ENCODE measurements at places on chromosomes 2 and 18. TPM values are rescaled to one million over a fixed set of nuclear protein-coding genes. Genes with fewer than 3 reads are reported as not detected.

The MREG gene
- 19.4 TPM for polyA plus RNA-seq

DNA sequence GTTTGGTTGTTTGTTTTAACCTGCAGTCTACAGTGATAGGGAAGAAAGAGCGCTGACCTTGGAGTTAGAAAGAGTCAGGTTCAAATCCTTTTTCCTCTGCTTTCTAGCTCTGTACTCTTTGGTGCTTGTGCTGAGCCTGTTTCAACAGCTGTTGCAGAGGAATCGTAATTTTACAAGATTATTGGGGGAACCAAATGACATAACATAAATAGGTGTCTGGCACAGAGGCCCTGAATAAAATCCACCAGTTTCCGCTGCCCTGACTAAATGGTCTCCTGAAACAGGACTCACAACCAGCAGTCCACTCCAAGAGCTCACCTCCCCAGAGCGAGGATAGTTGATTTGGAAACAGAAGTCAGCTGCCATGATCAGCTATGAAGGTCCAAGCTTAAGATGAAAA is 125.0 kb upstream of the CDC42EP3 start:
- no peaks in the 10 kb centered on the region for H3K36me3 ChIP-seq
- DNase-seq, result no peak
- H3K4me1 ChIP-seq, result no peaks in the 10 kb centered on the region
- no peaks in the 10 kb centered on the region for H3K27me3 ChIP-seq
- no peak overlapping the region for H3K4me3 ChIP-seq

GRCh38 chr2:16026816-16027501 is 86.6 kb downstream of the MYCN start:
- no peak overlapping the region for H3K4me3 ChIP-seq
- no peaks in the 10 kb centered on the region for H3K36me3 ChIP-seq
- H3K4me1 ChIP-seq, result peaks cover 38% of the 10 kb centered on the region
- no peak overlapping the region for H3K27ac ChIP-seq

The USP40 gene
- 4.0 TPM for polyA plus RNA-seq

- H3K27me3 ChIP-seq, result peaks cover 72% of the 10 kb centered on the region
- H3K36me3 ChIP-seq, result 0 out of 2 replicates have a peak, but pooled peaks cover 3% of the 10 kb centered on the region
- no peaks in the 10 kb centered on the region for H3K4me1 ChIP-seq
- no peak overlapping the region for H3K4me3 ChIP-seq
- no peak overlapping the region for H3K27ac ChIP-seq
- DNase-seq, result no peak
Measured at GRCh38 chr2:217277646-217278398, 418.0 kb upstream of the TNP1 start.

GRCh38 chr2:16294791-16295190 is 354.4 kb downstream of the MYCN start:
- H3K36me3 ChIP-seq, result no peaks in the 10 kb centered on the region
- no peak overlapping the region for H3K4me3 ChIP-seq
- no peaks in the 10 kb centered on the region for H3K27me3 ChIP-seq
- no peaks in the 10 kb centered on the region for H3K4me1 ChIP-seq

GRCh38 chr2:47118581-47118980 is 36.5 kb downstream of the STPG4 start:
- no peaks in the 10 kb centered on the region for H3K4me1 ChIP-seq
- no peak overlapping the region for H3K27ac ChIP-seq
- no peak overlapping the region for H3K4me3 ChIP-seq
- H3K27me3 ChIP-seq, result no peaks in the 10 kb centered on the region
- H3K36me3 ChIP-seq, result no peaks in the 10 kb centered on the region
- DNase-seq, result no peak

DNA sequence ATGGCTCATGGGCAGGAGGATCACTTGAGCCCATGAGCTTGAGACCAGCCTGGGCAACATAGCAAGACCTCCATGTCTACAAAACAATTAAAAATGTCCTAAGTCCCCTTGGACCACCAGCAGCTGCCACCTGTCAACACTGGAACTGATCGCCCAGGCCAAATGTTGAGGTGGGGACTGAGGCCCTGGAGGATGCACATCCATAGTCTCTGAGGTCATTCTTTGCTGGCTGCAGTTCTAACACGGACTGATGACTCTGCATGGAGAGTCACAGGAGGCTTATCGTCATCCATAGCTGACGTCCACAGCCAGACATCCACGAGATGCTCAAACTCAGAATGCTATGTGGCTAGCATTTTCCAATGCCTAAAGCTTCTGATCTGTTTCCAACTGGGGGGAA is 151.3 kb downstream of the BCL2 start:
- no peaks in the 10 kb centered on the region for H3K4me1 ChIP-seq
- H3K27ac ChIP-seq, result no peak overlapping the region
- no peaks in the 10 kb centered on the region for H3K27me3 ChIP-seq

DNA sequence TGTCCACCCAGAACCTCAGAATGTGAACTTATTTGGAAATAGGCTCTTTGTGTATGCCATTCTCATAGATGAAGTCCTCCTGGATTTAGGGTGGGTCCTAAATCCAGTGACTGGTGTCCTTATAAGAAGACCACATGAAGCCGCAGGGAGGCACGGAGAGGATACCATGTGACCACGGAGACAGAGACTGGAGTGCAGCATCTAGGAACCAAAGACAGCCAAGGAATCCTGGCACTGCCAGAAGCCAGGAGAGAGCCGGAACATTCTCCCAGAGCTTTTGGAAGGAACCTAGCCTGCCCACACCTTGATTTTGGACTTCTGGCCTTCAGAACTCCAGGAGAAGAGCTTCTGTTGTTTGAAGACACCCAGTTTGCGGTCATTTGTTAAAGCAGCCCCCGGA is 49.7 kb downstream of the ARL4C start:
- no peak for DNase-seq
- no peaks in the 10 kb centered on the region for H3K36me3 ChIP-seq
- H3K4me1 ChIP-seq, result peaks cover 20% of the 10 kb centered on the region
- no peaks in the 10 kb centered on the region for H3K27me3 ChIP-seq
- no peak overlapping the region for H3K27ac ChIP-seq

GRCh38 chr2:111226876-111227700 is 106.4 kb downstream of the BCL2L11 start:
- H3K36me3 ChIP-seq, result no peaks in the 10 kb centered on the region
- H3K27ac ChIP-seq, result no peak overlapping the region
- H3K27me3 ChIP-seq, result no peaks in the 10 kb centered on the region
- no peak for DNase-seq
- H3K4me1 ChIP-seq, result peaks cover 3% of the 10 kb centered on the region

GRCh38 chr18:50726960-50727589 is 92.7 kb downstream of the MRO start:
- H3K27me3 ChIP-seq, result no peaks in the 10 kb centered on the region
- no peaks in the 10 kb centered on the region for H3K36me3 ChIP-seq
- no peak for DNase-seq
- H3K4me1 ChIP-seq, result 0 out of 2 replicates have a peak, but pooled peaks cover 9% of the 10 kb centered on the region
- H3K4me3 ChIP-seq, result no peak overlapping the region

DNA sequence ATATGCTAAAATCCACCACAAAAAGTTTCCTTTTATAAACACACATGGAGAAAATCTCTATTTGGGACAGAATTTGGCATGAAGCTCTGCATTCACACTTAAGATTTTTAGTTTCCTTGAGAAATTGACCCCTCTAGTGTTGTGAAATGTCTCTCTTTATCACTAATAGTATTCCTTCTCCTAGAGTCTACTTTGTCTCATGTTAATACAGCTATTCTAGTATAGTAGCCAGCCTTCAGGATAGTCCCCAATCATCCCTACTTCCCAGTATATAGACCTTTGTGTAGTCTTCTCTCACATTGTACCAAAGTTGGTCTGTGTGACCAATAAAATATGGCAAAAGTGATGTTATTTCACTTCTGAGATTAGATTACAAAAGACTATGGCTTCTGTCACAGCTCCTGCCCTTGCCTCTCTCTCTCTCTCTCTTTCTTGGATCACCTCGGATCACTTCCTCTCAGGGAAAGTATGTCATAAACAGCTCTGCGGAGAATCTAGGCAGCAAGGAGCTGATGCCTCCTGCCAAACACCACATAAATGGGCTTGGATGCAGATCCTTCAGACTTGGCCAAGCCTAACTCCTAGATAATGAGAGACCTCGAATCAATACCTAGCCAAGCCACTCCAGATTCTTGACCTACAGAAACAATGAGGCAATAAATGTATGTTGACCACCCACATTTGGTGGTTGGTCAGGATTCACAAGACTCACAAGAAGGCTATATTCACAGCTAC is 59.7 kb upstream of the NABP1 start:
- H3K4me1 ChIP-seq, result no peaks in the 10 kb centered on the region
- H3K27ac ChIP-seq, result no peak overlapping the region
- no peak for DNase-seq
- H3K4me3 ChIP-seq, result no peak overlapping the region
- no peaks in the 10 kb centered on the region for H3K27me3 ChIP-seq
- no peaks in the 10 kb centered on the region for H3K36me3 ChIP-seq

DNA sequence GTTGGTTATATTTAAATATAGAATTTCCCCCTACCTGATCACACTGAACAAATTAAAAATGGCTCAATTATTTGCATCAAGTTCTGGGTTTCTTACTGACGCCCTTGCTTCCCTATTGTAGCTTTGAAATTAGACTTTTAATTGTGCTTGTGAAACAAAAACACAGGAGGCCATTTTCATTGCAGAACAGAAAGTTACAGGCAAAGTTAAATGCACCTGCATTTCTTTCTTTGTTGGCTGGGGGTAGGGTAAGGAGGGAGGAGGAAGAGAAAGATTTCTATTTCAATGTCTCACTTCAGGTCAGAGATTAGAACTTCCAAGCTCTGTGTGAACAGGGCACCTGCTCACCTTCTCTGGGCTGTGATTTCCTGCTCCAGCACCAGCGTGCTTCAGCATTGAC is 199.6 kb downstream of the BCL11A start:
- H3K36me3 ChIP-seq, result no peaks in the 10 kb centered on the region
- no peak overlapping the region for H3K27ac ChIP-seq
- DNase-seq, result no peak
- no peaks in the 10 kb centered on the region for H3K27me3 ChIP-seq

DNA sequence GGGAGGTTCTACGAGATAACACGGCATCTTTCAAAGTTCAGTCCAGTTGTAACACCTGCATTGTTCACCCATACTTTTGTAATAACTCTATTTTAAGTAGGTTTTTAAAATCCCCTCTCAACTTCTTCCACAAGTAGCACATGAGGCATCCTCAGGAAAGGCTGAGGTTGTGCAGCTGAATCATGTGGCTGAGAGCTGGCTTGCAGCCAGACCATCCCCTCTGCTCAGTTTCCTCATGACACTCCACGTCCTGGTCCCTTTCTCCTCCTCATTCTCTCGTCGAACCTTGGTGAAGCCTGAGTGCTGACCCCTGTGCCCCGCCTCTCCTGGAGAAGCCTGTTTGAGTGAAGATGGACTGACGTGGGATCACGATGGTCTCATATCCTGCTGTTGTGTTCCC is 42.5 kb downstream of the POU3F3 start:
- DNase-seq, result no peak
- H3K27me3 ChIP-seq, result no peaks in the 10 kb centered on the region
- no peak overlapping the region for H3K27ac ChIP-seq
- H3K4me1 ChIP-seq, result no peaks in the 10 kb centered on the region
- no peaks in the 10 kb centered on the region for H3K36me3 ChIP-seq
- no peak overlapping the region for H3K4me3 ChIP-seq

- no peaks in the 10 kb centered on the region for H3K36me3 ChIP-seq
- no peak for DNase-seq
- no peaks in the 10 kb centered on the region for H3K27me3 ChIP-seq
- H3K4me3 ChIP-seq, result no peak overlapping the region
- no peak overlapping the region for H3K27ac ChIP-seq
Measured at GRCh38 chr2:67755156-67755882, 307.5 kb downstream of the C1D start.

- no peak overlapping the region for H3K27ac ChIP-seq
- H3K36me3 ChIP-seq, result no peaks in the 10 kb centered on the region
- peaks cover 50% of the 10 kb centered on the region for H3K27me3 ChIP-seq
- H3K4me1 ChIP-seq, result peaks cover 23% of the 10 kb centered on the region
Measured at GRCh38 chr2:72895759-72896281, 8.6 kb downstream of the SPR start.

GRCh38 chr2:32683520-32684086 is 55.8 kb downstream of the TTC27 start:
- H3K27me3 ChIP-seq, result no peaks in the 10 kb centered on the region
- H3K36me3 ChIP-seq, result no peaks in the 10 kb centered on the region
- no peak overlapping the region for H3K27ac ChIP-seq
- H3K4me1 ChIP-seq, result no peaks in the 10 kb centered on the region
- no peak overlapping the region for H3K4me3 ChIP-seq
- DNase-seq, result no peak

DNA sequence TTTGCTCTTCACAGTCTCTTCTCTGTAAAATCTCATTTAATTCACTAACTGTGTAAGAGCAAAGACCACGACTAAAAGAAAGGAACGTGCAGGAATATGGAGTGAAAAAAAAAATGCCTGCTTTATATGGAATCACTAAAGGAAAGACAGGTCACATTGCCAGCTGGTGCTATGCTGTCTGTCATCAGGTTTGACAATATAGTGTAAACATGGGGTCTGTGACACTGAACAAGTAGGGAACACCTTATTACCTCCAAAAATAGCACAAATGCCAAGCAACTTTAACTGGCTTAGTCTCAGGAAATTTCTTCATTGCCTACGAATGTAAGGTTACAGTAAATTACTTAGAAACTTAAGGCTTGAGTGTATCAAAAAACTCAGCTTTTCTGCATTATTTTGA is 364.5 kb upstream of the LINC00305 start:
- no peak overlapping the region for H3K4me3 ChIP-seq
- no peak for DNase-seq
- H3K4me1 ChIP-seq, result no peaks in the 10 kb centered on the region
- H3K36me3 ChIP-seq, result no peaks in the 10 kb centered on the region
- no peak overlapping the region for H3K27ac ChIP-seq
- no peaks in the 10 kb centered on the region for H3K27me3 ChIP-seq

The RAD51AP2 gene
- polyA plus RNA-seq, result 0.16 TPM

Measured in GM23338 (cell line).